Activated CD4-positive, alpha-beta memory T cell treated with anti-CD3 and anti-CD28 coated beads for 36 hours (primary cell): ENCODE measurements at places on chromosomes 2 and 18.

- no peak for DNase-seq
Measured at GRCh38 chr2:20562540-20563225, 88.2 kb downstream of the HS1BP3 start.

GRCh38 chr2:20071397-20072383 lies 20.3 kb upstream of the LAPTM4A start:
- DNase-seq = no peak

- DNase-seq = no peak
Measured at GRCh38 chr2:121273116-121273515, 11.9 kb downstream of the TFCP2L1 start.

DNA sequence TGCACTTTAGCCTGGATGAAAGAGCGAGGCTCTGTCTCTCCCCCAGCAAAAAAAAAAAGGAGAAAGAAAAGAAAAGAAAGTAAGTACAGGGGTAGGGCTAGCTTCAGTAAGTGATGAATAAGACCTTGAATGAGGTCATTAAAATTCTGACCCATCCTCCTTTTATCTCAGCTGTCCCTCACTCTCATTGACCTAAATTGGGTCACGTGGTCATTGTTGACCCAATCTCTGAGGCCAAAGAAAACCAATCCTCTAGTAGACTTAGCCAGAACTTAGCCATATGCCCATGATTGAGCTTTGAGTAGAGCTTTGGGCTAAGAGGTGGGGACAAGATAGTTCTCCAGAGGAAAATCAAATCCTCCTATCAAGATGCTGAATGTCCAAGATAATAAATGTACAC lies 149.3 kb downstream of the PDE11A start:
- DNase-seq = no peak

DNA sequence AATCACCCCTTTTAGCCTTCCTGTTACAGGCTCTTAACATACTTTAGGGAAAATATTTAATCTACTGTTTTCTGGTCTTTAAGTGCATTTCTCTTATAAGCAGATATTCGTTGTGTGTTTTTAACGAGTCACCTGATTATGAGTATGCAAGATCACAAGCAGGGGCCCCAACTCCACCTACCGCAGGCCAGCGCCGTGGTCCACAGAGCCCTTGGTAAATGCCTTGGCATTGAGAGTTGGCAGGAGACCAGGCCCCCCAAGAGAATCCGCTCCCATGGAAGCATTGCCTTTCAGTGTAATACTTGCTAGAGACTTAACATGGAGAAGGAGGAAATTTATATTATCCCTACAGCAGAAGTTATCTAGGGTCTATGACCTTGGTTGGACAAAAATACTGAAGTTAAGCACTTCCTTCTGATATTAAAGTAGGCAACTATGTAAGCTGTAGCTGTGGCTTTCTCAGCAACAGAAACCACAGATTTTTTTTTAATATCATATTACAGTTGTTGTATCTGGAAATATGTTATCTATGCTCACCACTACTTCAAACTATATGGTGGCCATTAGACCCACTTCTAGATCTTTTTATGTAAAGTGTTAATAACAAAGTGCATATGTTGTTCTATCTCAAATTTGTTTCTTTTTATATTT lies 241.8 kb upstream of the MGAT5 start:
- DNase-seq = no peak

DNA sequence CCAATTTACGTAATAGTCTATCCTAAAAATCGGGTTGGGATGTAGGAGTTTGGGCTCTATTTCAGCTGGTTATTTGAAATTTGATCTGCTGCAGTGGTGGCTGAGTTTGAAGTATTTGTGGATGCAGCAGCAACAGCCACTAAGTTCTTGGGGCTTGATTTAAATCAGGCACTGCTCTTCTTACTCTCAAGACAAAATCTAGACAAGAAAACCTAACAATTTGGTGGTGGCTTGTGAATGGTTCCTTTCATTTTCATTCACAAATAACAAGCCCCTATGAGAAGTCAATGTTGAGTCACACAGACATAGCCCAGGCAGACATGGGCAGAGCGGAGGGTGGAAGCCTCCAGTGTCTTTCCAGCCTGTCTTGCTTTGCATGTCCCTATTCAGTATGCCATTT lies 199.3 kb downstream of the LTBP1 start:
- DNase-seq = no peak

DNA sequence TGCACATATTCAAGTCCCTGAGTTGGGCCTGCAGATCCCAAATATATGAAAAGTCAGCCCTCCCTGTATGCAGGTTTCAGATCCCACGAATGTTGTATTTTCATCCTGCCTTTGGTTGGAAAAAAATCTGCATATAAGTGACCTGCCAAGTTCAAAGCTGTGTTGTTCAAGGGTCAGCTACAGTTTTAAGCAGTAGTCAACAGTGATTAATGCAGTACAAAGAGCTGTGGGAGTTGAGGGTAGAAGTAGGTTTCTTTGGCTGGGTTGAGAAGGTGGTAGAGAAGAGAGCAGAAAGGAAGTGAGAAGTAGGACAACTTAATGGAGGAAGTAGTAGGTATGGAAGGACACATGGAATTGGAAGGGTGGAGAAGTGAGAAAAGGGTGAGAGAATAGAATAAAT lies 127.9 kb downstream of the ANKRD44 start:
- DNase-seq = no peak

GRCh38 chr2:65638443-65638842 lies 206.0 kb upstream of the SPRED2 start:
- no peak for DNase-seq

- DNase-seq = no peak
Measured at GRCh38 chr2:232260075-232260474, 118.5 kb upstream of the ALPP start.

- DNase-seq = no peak
Measured at GRCh38 chr2:165161510-165161909, 42.3 kb downstream of the SCN3A start.

GRCh38 chr2:4507661-4508060 lies 804.3 kb downstream of the DCDC2C start:
- DNase-seq = no peak

- DNase-seq = no peak
Measured at GRCh38 chr2:174171686-174172445, 76.5 kb downstream of the OLA1 start.

- no peak for DNase-seq
Measured at GRCh38 chr18:5746844-5747243, 148.5 kb downstream of the TMEM200C start.

DNA sequence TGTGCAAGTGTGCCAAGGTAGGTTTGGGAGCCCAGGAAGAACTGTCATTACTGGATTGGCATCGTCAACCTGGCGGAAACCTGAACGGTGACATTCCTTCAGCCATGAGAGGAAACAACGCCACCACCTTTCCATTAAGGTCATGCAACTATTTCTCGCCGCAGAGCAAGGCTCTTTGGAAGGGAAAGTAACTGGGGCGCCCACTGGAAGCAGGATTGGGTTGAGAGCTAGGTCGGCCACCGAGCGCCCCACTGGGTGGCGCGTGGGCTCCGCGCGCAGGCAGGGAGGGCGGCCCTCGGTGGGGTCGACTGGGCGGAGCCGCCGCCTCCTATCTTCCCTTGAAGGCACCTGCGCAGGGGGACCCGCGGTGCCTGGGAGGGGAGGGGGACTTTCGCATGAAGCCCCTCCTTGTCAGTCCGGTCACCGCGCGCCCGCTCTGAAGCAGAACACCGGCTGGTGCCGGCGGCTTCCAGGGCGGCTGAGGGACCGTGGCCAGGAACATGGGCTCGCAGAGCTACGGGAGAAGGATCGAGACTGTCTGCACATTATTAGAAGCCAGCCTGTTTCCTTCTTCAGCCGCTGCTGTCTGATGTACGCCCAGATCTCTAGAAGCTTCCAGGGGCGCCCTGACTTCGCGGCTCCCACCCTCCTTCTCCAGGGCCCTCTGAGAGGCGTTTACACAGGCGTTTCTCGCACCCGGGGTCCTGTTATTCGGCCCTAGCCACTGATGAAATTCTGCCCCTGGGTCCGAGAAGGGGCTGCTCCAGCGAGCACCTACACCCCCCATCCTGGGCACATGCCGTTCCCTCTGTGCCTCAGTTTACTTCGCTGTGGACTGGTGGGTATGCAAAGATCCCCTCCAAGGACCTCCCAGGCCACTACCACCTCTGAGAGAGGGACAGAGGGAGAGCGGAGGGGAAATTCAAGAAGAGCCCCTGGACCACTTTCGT lies 27.3 kb upstream of the MAL start:
- no peak for DNase-seq

- no peak for DNase-seq
Measured at GRCh38 chr18:63859781-63860475, 27.6 kb upstream of the SERPINB2 start.

GRCh38 chr2:11955314-11955713 lies 208.9 kb downstream of the LPIN1 start:
- no peak for DNase-seq

GRCh38 chr2:17228461-17228860 lies 289.8 kb downstream of the RAD51AP2 start:
- DNase-seq = no peak

GRCh38 chr2:151102226-151102625 lies 159.4 kb downstream of the RBM43 start:
- no peak for DNase-seq

GRCh38 chr18:32714571-32715148 lies 58.2 kb downstream of the KLHL14 start:
- peak; percentile 14 for DNase-seq

- DNase-seq = no peak
Measured at GRCh38 chr2:38497670-38498037, 105.1 kb downstream of the HNRNPLL start.

DNA sequence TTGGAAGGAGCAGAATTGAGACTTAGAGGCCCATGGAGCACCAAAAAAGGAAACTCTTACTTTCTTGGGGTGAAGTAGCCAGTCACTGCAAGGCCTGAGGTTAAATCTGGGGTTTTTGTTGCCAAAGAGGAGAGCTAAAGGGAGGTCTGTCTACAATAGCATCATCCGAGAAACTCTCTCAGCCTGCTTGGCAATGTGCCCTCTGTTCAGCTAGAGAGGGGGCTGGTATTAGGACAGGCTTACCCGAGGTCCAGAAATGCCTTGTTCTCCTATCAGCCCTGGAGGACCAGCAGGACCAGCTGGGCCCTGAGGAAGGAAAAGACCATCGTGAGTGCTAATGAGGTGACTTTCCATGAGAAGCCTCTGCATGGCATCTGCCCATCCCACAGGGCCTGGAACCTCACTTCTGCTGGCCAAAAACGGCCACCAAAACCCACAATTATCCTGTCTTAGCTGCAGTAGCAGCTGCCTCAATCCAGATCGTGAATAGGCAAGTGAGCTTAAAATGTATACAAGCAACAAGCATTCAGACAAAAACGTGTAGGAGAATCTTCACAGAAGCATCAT lies 61.6 kb downstream of the COL6A3 start:
- no peak for DNase-seq

- no peak for DNase-seq
Measured at GRCh38 chr2:88866756-88867155, 175.3 kb downstream of the RPIA start.

DNA sequence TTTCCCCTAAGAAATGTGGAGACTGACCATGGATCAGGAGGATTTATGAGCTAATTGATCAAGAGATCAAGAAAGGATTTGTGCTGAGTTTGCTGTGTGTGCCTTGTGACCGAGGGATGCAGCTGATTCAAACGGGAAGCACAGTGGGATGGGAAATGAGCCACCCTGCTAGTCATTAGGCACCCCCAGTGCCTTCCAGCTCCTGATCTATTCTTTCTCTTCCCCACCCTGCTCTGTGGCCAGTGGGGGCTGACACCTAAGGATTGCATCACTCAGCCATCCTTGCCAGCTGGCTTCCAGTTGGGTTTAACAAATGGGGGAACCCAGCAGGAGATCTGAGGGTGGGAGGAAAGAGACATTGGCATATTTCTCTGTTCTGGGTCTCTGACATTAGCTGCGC lies 132.2 kb upstream of the CXCR4 start:
- no peak for DNase-seq

GRCh38 chr2:35871672-35872071 lies 483.9 kb upstream of the CRIM1 start:
- DNase-seq = no peak

- peak; percentile 21 for DNase-seq
Measured at GRCh38 chr18:59918320-59918755, 18.5 kb downstream of the PMAIP1 start.

DNA sequence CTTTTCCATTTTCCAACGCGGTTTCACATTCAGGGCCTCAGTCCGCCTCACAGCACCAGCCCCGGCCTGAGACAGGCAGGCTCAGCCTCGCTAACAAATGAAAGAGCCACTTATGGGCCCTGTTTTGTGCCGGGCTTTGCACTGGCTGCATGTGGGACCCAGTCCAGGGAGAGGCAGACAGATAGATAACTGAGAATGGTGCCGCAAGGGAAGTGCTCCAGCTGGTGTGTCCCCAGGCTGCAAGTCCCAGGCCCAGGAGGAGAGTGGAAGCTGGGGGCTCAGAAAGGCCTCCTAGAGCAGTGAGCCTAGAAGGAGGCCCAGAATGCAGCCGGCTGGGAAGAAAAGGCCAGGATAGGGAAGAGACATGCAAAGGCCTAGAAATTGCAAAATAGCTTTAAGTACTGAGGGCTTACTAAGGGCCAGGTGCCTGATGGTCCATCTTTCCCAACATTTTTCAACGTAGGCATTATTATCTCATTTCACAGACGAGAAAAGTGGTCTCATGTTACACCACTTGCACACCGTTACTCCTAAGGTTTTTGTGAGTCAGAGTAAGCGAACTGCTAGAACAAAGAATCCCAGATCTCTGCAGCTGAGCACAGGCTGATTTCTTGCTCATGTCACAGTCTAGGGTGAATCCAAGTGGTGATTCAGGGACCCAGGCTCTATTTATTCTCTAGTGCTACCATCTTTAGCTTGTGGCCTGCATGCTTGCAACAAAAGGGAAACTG lies 26.0 kb downstream of the ADRA2B start:
- no peak for DNase-seq

GRCh38 chr2:120237491-120237902 lies 14.3 kb upstream of the TMEM185B start:
- no peak for DNase-seq

- no peak for DNase-seq
Measured at GRCh38 chr18:49892148-49892924, 79.0 kb upstream of the ACAA2 start.

GRCh38 chr2:239146741-239147181 lies 254.1 kb downstream of the HDAC4 start:
- DNase-seq = no peak

DNA sequence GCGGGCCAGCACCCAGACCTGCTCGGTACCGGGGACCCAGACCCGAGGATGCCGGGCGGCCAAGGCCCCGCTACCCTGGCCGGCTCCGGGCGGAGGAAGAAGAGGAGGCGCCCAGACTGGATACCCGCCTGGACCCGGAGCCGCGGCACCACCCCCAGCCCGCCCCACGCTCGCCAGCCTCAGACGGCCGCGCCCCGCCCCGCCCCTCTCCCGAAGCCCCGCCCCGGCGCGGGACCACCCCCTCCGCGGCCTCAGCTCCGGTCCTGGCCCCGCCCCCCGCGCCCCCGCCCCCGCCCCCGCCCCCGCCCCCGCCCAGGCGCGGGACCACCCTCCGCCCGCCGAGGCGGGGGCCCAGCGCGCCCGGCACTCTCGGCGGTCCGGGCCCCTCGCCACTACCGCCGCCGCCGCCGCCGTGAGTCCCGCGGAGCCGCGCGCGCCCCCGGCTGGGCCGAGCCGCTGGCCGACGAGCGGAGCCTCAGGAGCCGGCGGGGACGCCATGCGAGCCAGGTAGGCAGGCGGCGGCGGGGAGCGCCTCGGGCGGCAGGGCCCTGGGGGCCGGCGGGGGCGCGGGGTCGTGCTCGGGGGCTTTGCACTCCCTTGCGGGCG lies at the start of gene SH3BP4:
Gene SH3BP4, plus strand, starts transcription at position 354 of the 606 bp plus-strand sequence. CDS start 82,986 bp downstream, outside the sequence.
- DNase-seq = peak; percentile 53

- no peak for DNase-seq
Measured at GRCh38 chr2:187296869-187297268, 151.2 kb downstream of the CALCRL start.
